ENCODE measurements at places on chromosomes 1 and 21.

- DNase-seq, result no peak
Observed at GRCh38 chr1:54517496-54517895, 30.5 kb upstream of the ACOT11 start.

- no peak for DNase-seq
Observed at GRCh38 chr1:54037476-54037875, 15.5 kb downstream of the TMEM59 start.

- peak; percentile 57 for DNase-seq
Observed at GRCh38 chr1:9874959-9875635, 35.0 kb downstream of the CTNNBIP1 start.

GRCh38 chr21:16522548-16522947 lies 792.8 kb downstream of the USP25 start:
- DNase-seq, result no peak

- DNase-seq, result peak; percentile 17
Observed at GRCh38 chr21:17818186-17819113, 706 bp downstream of the C21orf91 start.

GRCh38 chr1:8096105-8097011 lies 70.2 kb upstream of the ERRFI1 start:
- DNase-seq, result no peak

DNA sequence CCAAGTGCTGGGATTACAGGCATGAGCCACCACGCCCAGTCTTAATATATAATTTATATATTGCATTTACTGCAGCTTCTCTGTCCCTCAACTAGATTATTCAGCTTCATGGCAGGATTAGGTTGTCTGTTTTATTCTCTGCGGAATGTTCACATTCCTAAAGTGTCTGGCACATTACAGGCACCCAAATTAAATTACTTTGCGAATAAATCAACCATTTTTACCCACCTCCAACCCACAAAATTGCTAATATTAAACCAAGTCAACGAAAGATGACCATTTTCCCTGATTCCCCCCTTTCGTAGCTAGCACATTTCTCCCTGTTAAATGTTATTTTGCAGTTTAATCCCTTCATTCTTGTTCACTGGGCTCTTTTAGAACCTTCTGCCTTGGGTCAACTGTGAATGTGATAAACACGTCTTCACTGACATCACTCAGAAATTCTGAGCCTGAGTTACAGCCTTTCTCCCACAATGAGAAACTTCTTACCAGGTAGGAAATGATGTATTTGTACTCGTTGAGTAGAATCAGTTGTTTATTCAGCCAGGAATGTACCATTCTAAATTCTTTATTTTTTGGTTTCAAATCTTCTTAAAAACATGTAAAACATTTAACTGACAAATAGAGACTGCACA lies 35.9 kb downstream of the THAP3 start:
- DNase-seq, result no peak
